ENCODE measurements at places on chromosomes 3 and 15.

GRCh38 chr3:192884777-192885773 is 32.6 kb downstream of the MB21D2 start:
- DNase-seq, result no peak

DNA sequence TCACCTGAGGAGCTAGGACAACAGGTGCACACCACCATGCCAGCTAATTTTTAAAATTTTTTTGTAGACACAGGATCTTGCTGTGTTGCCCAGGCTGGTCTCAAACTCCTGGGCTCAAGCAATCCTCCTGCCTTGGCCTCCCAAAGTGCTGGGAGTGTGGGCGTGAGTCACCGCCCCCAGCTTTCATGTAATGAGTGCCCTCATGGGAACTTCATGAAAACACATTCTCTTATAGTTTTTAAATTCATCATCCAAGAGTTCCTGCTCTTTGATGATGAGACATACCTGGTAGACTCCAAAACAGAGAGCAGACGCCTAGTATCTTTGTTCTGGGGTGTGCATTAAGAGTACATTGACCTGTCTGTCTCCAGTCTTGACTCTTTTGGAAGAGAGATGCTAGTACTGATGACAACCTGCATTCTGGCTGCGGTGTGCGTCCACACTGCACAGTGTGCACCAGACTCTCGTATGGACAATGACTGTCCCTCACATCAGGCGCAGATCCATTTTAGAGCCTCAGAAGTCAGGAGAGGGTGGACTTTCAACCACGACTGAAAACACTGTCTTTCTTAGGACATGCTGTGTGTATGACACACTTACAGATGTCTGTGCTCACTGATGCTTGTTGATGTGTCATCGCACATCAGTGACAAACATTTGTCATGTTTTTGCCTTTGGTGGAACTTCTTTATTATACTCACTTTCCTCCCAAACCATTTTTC is 2.0 kb downstream of the NRROS start:
- DNase-seq, result no peak

GRCh38 chr15:23647421-23648370 is at the start of gene MAGEL2:
Gene MAGEL2, minus strand, starts transcription at chr15:23647867. Its CDS starts 125 bp downstream, at chr15:23647742.
- DNase-seq, result no peak

DNA sequence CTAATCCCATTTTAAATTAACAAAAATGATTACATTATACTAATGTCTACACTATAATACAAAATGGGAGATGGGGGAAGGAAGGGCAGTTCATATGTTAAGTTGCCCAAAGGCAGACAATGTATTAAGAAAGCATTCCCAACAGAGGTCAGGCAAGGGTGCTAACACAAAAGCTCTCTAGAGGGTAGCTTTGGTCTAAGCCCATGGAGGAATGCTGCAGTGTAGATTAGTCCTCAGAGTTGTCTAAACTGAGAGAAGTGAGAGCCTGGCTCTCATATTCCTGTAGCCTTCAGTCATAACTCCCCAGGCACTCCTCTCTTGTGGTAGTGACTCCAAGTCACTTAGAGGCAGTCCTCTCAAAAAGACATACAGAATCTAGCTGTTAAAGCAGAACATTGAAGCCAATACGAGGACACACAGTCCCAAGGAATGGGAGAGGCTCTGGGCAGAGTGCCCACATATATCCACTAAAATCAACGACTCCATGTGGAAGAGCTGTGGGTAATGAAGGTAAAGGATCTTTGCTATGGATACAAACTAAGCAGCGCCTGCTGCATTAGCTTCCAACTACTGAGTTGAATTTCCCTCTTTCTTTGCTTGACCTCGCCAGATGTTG is 14.5 kb downstream of the NEK10 start:
- DNase-seq, result no peak

GRCh38 chr3:121750087-121750415 is 510 bp upstream of the GOLGB1 start:
- DNase-seq, result no peak

DNA sequence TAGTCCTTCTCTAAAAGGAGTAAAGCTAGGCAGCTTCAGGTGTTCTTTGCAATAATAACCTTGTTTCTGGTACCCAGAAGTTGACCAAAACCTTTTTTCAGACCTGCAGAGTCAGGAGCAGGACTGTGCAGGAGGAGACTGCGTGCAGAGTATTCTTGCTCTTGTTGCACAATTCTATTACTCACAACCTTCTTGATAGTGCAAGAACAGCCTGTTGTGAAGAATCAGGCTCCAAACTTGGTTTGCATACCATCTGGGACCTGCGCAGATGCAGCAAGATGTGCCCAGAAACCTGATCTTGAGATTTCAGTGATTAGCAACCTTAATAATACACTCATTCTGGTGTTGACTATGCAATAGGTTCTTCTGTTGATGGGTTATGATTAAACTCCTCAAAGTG is 111.9 kb downstream of the ATG7 start:
- no peak for DNase-seq

GRCh38 chr3:156209631-156210335 is 89.4 kb downstream of the KCNAB1 start:
- no peak for DNase-seq

DNA sequence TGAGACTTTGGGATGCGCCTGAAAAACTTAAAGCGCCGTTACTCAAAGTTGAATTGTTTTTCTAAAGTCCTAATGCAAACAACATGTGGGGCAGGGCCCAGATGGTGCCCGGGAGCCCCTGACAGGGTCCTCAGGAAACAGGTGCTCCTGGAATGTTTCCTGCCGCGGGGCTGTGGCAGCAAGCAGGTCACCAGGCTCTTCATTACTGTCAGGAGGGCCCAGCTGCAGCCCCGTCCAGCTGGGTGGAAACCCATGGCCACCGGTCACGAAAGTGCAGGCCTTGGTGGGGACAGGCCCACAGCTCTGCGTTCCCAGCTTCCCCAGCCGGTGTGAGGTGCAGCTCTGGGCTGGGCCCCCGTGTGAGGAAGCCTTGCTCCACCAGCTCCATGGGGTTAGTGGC is 63.9 kb upstream of the GATA2 start:
- DNase-seq, result no peak

DNA sequence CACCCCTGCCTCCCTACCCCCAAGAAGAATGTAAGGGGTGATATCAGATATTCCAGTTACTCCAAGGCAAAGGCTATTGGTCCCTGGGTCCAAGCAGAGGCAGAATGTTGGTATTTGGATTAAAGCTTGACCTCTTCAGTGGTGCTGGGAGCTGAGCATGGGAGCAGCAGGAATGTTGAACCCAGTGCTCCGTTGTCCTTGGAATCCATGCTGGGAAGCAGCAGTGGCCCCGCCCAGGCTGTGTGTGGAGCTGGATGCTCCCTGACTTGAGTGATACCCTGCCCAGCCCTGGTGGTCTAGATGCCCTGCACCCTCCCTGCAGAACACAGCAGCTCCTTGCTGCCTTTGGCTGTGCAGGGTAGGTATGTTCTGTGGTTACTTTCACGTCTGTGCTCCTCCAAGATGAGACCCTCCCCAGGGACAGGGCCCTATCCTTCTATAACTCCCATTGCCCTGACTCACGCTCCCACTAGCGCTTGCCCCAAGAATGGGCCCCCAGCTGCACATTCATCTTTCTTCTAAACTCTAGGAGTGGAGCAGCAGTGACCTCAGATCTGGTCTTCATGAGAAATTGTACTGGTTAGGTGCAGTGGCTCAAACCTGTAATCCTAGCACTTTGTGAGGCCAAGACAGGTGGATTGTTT is 35.1 kb downstream of the UMPS start:
- no peak for DNase-seq

DNA sequence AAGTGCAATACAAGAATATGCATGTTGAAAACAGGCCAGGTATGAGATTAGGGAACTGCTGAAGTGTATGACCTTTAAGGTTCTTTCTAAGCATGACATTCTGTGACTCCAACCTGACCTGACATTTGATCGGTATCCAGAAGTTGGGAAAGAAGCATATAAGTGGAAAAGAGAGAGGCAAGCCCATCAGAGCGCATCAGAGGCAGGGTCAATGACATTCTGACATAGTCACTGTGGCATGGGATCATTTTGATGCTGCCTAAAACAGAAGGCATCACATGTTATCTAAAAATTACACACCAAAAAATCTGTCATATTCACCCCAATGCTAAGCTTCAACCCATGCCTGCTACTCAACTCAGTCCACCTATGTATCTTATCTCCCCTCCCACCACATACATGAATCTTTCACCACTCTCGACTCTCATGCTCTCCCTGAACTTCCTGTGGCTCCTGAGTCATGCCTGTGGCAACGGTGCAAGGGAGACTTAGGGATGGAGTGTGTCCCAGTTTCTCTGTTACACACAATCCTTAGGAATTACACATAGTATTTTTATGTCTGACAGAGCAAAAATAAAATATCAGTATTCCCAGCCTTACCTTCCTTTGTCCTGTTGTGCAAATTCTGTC is 20.5 kb upstream of the LRRN1 start:
- no peak for DNase-seq

DNA sequence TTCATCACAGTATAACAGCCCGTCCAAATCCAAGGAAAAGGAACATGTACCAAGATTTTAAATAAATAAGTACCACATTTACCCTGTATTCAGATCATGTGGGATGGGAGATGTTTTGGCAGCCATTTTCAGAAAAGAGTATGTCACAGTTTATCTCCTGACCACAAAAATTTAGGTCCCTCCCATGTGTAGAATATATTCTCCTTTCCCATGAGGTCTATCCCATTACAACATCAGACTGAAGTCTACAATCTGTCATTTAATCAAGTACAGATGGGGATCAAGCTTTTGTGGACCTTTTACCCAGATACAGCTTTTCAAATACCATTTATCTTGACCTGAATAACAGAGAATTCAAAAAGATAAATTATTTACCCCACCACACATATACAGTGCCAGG is 444.5 kb downstream of the PLOD2 start:
- DNase-seq, result no peak

GRCh38 chr3:181808053-181808452 is 96.3 kb downstream of the SOX2 start:
- no peak for DNase-seq

GRCh38 chr3:25686766-25687165 is 22.1 kb upstream of the TOP2B start:
- no peak for DNase-seq

DNA sequence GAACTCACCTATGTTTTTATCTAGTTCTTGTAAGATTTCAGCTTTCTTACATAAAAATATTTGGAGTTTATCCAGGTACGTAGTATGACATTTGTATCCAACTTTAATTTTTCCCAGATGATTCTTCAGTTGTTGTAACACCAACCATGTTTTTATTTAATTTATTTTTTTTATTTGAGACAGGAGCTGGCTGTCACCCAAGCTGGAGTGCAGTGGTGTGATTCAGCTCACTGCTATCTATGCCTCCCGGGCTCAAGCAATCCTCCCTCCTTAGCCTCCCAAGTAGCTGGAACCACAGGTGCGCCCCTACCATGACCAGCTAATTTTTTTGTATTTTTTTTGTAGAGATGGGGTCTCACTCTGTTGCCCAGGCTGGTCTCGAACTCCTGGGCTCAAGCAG is 6.6 kb downstream of the XYLB start:
- DNase-seq, result no peak

DNA sequence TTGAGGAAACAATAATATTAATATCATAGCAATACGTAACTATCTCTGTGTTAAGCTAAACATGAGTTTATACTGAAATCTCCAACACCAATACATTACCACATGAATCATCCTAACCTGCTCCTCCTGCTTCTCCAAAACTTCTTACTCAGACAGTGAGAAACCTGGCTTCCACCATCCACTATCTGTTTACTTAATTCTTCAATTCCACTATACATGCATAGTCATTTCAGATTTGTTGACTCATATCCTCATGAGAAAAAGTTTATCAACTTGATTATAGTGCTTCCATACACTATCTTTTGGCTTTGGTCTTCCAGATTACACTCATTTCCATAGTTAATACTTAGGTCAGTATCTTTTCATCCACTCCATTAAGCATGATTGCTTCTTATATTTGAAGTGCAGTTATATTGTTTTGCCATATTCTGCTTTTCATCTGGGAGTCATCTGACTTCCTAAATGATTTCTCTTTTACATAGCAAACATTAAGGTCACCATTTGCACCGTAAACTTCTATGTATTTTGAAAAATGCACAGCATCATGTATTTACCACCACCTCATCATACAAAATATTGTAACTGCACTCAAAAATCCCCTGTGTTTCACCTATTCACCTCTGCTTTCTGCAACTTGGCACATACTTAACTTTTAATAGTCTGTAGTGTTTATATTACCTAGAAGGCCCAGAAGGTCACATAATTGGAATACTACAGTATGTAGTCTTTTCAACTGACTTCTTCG is 970.6 kb downstream of the DIPK2A start:
- no peak for DNase-seq

DNA sequence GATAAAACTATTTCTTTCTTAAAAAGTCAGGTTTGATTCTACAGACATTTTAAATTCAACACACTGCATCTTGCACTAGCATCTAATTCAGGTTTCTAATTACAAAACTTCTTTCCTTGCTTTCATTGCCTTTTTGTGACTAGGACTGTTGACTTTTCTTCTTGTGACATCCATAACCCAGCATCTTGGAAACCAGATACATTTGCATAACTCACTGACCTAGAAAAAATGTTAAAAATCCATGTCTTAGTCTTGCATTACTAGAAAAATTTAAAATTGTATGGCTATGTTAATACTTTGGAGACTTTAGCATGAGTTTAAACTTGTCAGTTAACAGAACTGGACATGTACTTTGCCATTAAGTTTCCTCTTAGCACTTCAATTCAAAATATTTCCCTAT is 72.7 kb downstream of the DTWD1 start:
- no peak for DNase-seq

DNA sequence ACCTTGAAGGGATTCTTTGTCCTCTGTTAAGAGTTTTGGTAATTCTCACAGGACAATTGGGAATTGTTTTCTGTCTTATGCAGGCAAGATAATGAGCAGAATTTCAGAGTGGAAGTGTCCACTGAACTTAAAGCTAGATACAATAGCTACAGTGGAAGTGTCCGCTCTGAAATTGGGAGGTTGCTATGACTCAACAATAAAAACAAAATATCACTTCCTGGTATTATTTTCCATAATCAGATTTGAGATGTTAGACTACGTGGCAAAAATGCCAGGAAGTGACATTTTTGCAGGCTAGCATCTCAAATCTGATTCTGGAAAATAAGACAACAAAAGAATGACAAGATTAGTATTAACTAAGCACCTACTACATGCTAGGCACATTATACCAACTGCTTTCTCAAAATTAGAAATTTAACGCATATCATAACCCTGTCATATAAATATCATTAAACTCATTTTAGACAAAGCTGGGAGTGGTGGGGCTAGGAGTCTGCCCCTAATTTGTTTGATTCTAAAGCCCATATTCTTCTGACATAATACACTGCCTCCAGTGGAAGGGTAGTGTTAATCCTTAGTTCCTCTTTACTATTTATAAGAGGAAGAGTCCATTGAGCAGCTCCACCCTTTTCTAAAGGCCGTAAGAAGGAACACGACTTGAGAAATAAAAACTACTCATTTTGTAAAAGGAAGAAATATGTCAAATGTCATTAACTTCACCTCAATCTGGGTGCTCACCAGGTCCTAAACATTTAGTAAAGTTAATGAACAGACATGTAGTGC is 266.9 kb upstream of the STT3B start:
- no peak for DNase-seq

DNA sequence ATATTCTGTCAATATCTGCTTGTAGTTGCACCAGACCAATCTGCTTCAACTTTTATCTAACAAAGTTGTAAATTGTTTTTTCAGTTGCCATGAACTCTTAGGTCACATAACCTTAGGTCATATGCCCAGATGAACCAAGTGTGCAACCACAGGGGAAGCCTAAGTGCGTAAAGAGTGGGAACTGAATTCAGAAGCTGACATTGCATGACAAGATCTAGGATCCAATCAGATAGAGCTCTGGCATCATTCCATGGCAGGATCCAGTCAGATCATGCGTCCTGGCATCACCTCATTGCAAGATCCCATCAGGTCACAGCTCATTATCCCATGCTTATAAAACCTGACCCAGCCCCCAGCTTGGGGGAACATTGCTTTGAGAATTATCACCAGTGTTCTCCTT is 18.9 kb upstream of the IFT57 start:
- DNase-seq, result no peak
